ENCODE measurements at places on chromosomes 1 and 21.
A peak's percentile ranks its signal among the peaks of the same experiment; 100 is the strongest.

DNA sequence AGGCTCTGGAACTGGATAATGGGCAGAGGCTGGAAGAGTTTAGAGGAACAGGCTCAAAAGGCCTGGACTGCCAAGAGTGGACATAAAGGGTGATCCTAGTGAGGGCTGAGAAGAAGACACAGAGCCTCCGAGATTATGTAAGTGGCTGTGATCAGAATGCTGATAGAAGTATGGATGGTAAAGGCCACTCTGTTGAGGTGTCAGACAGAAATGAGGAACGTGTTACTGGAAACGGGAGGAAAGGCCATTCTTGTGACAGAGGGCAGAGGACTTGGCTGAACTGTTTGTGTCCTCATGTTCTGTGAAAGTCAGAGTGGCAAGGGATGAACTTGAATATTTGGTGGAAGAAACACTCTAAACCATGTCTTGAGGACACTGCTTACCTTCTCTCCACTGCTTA, 6.7 kb upstream of the ABCG1 start:
- no peak for DNase-seq

GRCh38 chr1:196412326-196412725, 195.9 kb downstream of the KCNT2 start:
- no peak for DNase-seq

DNA sequence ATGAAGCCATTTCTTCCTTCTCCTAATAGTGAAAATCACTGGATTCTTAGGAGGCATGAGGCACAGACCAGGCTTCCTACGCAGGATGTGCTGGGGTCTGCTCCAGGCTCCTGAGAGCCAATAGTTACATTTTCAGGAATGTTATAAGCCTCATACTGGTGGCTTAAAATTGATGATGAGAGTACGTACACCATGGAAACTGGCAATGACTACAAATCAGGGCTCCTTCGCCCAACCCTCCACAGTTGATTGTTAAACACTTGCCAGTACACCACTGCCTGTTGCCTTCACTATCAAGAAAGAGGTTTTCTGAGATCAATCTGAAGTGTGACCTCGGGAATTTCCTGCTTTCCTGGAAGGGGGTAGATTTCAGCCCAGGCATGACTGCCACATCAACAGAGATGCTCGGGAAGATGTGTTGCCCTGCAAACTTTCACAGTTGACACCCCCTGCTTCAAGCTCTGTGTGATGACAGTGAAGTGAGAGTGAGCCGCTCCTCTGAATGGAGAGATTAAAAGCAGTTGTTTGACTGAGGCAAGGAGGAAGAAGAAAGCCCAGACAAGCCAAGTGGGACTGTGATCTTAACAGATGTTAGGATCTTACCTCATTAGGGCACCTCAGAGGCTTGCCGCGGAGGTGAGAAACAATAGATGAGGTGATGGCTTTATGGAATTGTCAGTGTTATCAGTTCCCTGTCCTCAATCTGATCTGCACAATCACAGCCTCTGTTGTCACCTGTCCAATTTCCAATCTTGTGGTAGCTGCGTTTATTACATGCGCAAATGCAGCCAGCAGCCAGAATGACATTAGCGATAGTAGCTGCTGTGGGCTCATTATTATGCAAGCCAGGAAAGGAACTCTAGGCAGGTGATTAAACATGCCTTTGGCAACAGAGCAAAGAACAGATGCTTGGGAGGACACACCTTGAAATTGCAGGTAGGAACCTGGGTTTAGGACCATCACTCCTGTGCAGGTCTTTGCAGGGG, 277.3 kb downstream of the KAZN start:
- no peak for DNase-seq

DNA sequence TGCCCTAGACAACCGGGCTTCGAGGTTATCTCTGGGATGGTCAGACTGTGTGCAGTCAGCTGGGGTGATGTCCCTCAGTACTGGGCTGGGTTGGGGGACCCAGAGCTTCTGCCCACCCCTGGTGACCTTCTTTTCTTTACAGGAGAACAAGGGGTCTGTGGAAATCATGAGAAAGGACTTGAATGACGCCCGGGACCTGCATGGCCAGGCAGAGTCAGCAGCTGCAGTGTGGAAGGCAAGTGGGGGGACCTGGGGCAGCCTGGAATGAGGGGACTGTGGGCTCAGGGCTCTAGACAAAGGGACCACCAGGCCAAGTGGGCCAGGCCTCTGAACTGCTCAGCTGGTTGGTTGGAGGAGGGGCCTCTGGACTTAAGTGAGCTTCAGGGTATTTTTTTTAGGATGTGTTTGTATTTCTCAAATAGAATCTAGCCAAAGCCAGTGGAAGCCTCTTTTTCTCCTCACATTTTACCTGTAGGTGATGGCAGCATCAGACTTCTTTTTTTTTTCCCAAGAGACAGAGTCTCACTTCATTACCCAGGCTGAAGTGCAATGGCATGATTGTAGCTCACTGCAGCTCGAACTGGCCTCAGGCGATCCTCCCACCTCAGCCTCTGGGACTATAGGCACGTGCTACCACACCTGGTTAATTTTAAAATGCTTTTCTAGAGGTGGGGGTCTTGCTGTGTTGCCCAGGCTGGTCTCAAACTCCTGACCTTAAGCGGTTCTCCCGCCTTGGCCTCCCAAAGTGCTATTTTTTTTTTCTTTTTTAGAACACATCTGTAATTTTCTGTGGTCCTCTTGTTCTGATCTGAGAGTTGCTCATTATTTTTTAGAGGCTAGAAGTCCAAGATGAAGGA, 1.9 kb downstream of the RNF187 start:
- DNase-seq = no peak

- no peak for DNase-seq
Observed at GRCh38 chr1:21668951-21669257, 253 bp downstream of the RAP1GAP start.

DNA sequence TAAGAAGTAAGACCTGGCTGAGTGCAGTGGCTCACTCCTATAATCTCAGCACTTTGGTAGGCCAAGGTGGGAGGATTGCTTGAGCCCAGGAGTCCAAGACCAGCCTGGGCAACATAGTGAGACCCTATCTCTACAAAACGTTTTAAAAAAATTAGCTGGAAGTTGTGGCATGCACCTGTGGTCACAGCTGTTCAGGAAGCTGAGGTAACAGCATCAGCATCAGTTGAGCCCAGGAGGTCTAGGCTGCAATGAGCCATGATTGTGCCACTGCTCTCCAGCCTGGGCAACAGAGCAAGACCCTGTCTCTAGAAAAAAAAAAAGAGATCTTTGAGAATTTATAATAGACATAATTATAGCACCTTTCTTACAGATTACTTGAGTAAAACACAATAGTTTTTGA, 36.0 kb downstream of the AGL start:
- no peak for DNase-seq

GRCh38 chr1:195278644-195279043, 1329.6 kb downstream of the KCNT2 start:
- no peak for DNase-seq

DNA sequence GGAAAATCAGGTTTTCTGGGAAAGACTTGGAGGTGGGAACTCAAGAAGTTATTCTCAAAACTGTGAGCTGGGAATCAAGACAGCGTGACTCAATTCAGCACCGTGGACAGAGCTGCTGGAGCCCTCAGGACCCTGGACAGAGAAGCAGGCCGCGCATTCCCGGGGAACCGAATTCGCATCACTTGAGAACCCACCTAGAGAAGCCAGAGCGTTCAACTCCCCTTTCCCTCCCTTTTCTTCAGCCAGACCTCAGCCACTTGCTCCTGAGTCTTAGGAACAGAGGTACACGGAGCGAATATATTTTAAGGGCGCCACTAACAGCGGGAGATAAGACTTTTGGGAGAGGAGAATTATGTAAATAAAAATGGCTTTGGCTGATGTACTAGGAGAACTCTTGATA, 2.0 kb upstream of the LIN28A start:
- DNase-seq = peak; percentile 63

GRCh38 chr1:203517426-203518110, 23.6 kb downstream of the OPTC start:
- DNase-seq = no peak

DNA sequence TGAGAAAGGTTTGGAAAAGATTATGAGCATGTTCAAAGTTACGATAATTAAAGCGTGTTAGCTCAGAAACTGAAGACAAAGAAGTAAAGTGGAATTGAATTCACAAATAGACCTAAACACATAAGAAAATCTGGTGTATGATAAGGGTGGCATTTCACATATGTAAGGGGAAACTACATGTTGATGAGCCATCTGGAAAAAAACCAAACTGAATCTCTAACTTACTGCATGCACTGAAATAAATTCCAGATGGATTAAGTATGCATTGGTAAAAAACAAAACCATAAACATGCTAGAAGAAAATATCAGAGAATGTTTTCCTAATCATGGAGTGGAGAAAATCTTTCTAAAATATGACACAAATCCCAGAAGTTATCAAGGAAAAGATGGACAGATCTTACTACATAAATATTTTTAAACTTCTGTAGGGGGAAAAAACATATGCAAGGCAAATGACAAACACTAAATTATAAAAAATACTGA, 34.0 kb upstream of the CTPS1 start:
- DNase-seq = no peak

- DNase-seq = peak; percentile 9
Observed at GRCh38 chr1:245615001-245615400, 460.2 kb downstream of the KIF26B start.

GRCh38 chr1:100391675-100392074, 39.4 kb downstream of the CDC14A start:
- DNase-seq = no peak

DNA sequence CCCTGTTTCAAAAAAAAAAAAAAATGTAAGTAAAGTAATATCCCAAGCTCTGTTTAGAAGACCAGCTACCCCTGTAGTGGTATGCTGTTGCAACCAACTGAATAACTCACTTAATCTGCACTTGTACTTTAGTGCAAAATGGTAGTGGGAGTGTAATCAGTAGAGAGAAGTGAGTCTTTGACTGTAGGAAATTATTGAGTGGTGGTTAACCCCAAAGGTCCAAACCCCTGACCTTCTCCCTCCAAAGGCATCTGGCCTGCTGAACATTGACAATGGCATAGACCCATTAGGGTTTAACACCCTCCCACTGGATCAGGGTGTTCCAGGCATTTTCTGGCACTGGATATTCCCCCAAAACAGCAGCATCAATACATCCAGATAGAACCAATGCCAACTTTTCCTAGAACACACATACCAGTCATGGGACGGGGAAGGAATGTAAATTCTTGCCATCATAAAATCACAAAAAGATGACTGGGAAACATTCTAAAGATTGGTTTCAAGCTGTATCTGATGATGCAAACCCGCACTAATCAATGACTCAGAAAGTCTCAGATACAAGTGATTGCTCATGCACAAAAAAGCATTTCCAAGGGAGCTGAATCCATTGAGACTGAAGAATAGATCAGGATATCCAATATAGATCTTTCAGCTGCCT, 110.3 kb downstream of the MRPL39 start:
- DNase-seq = no peak

- DNase-seq = no peak
Observed at GRCh38 chr1:48062353-48062752, 65.2 kb upstream of the TRABD2B start.

- DNase-seq = no peak
Observed at GRCh38 chr21:38979271-38980121, 173.8 kb downstream of the ETS2 start.

- DNase-seq = no peak
Observed at GRCh38 chr21:34498623-34499022, 13.4 kb downstream of the KCNE1 start.

GRCh38 chr1:2174348-2175054, 20.1 kb downstream of the FAAP20 start:
- peak; percentile 29 for DNase-seq

GRCh38 chr1:157181790-157182189, 43.6 kb upstream of the ETV3 start:
- DNase-seq = no peak

DNA sequence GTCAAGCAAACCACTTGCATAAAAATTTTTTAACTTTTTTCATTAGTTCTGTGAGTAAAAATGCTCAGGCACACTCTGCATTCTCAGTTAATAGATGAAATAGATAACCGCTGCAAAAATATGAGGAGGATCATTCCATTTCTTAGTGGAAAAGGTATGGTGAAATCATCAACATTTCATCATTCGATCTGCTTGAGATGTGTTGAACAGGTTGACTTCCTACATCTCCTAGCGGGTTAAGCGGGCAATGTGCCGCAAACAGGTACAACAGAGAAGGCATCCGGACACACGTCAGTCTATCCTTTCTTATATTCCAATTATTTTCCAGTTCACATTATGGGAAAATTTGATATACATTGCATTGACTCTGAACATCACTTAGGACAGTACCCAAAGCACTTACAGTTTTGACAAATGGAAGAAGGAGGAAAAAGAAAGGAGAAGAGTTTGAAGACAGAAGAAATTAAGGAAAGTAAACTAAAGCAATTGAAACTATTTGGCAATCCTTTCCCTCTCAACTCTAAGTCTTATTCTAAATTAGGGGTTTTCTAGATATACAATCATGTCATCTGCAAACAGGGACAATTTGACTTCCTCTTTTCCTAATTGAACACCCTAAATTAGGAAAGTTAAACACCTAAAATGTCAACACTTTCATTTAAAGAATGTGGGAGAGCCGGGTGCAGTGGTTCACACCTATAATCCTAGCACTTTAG, 33.5 kb downstream of the NIBAN1 start:
- DNase-seq = no peak

DNA sequence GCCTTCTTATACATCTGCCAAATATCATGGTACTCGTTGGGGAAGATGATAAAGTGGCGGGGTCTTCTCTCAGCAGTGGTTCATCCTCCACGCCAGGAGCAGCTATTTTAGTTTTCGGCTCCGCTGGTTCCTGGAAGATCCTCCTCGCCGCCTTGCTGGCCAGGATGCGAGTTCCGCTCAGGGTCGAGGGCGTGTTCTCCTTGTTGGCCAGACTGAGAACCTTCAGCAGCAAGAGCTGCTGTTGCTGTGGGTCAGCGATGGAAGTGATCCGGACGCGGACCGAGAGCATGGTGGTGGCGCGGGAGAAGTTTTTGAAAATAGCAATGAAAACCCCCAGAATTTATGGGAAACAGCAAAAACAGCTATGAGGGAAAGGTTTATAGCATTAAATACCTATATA, 11.4 kb upstream of the CFAP126 start:
- no peak for DNase-seq

GRCh38 chr1:180765151-180765550, 133.3 kb downstream of the XPR1 start:
- DNase-seq = no peak

GRCh38 chr1:3058263-3059030, 10.6 kb upstream of the PRDM16 start:
- DNase-seq = no peak

DNA sequence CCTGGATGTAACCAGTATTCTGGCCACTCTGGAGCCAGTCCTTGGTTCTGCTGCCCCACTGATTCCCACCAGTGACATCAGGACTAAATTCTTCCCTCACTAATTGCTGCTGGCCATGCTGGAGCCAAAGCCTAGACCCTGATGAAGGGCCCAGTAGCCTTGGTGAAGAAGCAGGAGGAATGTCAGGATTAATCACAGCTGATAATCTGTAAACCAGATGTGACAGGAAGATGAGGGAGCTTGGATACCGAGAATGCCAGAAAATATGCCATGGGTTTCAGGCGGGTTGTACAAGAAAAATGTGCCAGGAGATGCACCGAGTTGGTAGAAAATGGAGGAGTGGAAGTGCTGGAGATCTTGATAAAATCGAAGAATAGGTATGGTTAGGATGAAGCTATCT, 119.0 kb upstream of the PPP2R5A start:
- no peak for DNase-seq

All from pons (tissue), 1 donor.